ENCODE measurements at places on chromosomes 11 and 22.

GRCh38 chr11:129383502-129383901, 7.9 kb downstream of the BARX2 start:
- no peak for DNase-seq

GRCh38 chr11:78213526-78214330, 25.0 kb downstream of the USP35 start:
- no peak for DNase-seq

DNA sequence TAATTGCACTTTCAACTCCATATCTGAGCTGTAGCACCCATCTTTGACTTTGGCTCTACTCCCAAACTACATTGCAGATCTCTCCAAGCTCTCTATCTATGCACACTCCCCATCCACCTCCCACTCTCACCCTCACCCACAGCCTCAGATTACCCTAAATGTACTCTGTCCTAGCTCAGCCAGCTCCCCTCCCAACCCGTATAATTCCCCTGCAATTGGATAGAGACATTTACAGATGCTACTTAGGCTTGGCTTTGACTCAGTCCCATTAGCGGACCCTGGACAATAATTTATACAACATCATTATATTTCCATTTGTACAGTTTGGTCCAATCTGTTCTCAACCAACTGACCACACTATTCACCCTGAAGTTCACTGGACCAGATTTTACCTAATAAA, 338.9 kb upstream of the ANO3 start:
- DNase-seq: no peak

GRCh38 chr11:57680552-57680874, 12.6 kb downstream of the ZDHHC5 start:
- DNase-seq: no peak

GRCh38 chr22:45238076-45238956, 2.4 kb downstream of the KIAA0930 start:
- no peak for DNase-seq

- no peak for DNase-seq
Observed at GRCh38 chr22:46303347-46303965, 6.8 kb downstream of the GTSE1 start.

DNA sequence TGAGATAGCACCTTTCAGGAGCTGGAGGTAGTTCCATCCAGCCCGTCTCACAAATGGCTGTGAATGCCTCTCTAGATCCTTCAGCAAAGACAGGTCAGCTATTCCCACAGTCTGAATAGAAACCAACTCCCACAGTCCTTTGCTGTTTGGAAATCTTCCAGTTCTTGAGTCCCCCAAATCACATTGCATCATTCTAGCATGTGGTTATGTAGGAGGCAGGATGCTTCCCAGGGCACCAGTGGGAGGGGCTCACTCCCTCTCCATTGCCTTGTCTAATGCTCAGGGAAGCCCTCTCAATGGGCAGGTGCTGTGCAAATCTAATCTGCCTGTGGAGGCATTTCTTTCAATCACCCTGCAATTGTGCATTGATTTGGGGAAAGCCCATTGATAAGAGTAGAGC, 14.6 kb downstream of the NAV2 start:
- DNase-seq: no peak

GRCh38 chr11:14687943-14688627, 44.5 kb downstream of the PDE3B start:
- no peak for DNase-seq

DNA sequence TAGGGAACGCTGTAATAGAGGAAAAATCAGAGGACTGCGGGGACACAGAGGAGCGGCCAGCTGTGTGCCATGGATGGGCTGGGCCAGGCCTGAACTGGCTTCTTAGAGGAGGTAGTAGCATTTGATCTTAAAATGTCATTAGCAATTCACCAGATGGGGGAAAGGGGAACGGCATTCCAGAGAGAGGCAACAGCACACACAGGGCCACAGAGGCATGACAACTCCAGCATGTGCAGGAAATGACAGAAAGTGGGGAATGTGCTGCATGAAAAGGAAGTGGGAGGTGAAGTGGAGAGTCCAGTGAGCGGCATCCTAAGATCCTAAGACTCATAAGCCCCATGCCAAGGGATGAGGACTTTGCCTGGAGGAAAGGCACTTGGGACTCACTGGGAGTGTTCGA, 69.0 kb downstream of the UBASH3B start:
- no peak for DNase-seq

DNA sequence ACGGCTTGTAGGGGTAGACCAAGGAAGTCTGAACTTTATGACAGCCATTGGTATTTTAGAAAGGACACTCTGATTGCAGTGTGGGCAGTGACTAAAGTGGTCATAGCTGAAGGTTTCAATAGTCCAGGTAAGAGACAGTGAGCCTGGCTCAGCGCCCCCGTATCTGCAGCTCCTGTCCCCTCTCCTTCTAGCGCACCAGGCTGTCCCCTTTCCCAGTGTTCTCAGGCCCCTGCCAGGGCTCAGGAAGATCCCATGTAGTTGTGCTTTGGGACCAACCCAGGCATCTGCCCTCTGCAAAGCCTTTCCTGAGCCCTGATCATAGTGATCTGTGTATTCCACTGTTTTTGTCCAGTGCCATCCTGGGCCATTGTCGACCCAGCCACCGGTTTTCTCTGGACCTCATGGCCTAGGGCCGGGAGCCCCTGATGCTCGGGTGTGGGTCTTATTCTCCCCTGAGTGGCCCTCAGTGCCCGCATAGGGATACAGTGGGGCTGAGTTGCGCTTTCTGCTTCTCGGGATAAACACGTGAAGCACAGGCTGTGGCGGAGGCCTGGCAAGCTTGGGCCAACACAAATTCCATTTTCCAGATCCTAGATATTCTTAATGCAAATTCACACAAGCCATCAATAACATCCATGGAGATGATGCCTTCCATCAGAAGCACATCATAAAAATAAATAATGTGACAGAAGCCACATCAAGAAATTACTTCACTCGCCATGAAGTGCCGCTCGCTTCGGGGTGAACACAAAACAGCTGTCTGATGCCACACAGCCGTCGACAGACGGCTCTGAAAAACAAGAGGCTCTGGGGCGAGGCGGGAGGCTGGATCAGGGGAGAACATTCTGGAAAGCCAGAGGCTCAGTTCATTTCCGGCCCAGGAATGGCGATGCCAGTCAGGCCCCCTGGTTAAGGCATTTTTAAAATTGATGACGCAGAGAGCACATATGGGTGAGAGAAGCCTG, 805.0 kb downstream of the TBC1D22A start:
- no peak for DNase-seq

GRCh38 chr11:111426617-111427016, 47.5 kb upstream of the POU2AF1 start:
- DNase-seq: no peak

GRCh38 chr11:117107701-117108590, 9.7 kb upstream of the SIK3 start:
- DNase-seq: no peak

DNA sequence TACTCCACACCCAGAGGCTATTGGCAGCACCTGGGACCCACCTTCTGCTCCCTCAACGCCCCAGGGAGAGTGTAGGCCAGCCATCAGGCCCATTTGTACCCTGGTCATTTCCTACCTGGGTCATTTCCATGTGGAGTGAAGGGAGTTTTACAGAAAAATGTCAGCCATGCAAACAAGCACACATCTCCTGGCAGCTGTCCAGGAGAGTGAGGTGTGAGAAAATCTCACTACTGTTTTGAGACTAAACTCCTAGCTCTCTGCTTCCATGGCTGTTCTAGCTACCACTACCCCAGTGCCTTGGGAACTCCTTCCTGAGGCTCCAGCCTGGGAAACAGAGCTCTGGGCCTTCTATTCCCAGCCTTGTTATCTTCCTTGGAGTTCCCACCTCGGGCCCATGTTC, 2.8 kb upstream of the TMPRSS13 start:
- DNase-seq: no peak

DNA sequence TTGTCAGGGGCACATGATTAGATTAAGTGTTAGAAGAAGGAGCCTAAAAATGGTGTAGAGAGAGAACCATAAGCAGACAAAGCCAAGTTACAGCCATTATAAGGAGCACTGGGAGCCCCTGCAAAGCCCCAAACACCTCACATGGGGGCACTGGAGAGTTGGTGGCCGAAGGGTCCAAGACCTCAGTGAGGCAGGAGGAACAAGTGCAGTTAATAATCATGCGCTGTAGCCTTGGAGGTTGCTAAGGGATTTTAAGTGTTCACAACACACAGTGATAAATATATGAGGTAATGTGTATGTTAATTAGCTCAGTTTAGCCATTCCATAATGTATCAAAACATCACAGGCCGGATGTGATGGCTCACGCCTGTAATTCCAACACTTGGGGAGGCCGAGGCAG, 54.4 kb upstream of the JAM3 start:
- peak; percentile 59 for DNase-seq

DNA sequence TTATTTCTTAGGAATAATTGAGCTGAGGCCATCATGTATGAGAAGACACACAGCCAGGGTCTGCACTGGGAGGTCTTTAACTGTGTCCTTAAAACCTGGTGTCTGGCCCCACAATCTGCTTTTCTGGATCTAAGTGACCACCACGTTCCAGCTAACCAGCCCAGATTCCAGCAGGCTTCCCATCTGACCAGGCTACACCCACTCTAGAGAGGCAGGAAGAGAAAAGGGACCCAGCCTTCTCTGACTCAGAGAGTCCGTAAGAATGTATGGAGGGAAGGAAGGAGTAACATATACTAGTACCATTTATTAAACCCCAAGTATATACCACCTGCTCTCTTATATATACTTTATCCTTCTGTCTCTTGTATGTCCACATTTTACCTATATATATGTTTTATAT, 80.1 kb downstream of the LDLRAD3 start:
- DNase-seq: no peak
